Stimulated activated CD8-positive, alpha-beta memory T cell treated with anti-CD3 and anti-CD28 coated beads, Interleukin-4, amount 100 ng/mL, for 1 hour (primary cell): ENCODE measurements at places on chromosomes 3 and 15.

DNA sequence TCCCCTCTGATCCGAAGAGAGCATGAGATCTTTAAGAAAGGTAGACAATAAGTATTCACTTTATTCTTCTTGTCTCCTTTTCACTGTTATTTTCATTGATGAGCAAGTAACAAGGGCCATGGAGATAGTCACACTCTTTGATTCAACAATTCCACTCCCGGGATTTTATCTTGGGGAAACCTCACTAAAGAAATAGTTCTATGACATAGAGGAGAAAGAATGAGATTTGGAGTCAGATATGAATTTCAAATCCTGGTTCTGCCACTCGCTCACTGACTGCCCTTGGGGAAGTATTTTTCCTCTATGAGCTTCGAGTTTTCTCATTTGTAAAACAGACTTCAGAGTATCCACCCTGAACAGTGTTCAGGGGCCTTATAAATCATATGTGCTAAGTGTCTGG lies 514.6 kb downstream of the NLGN1 start:
- no peak for DNase-seq

- no peak for DNase-seq
These were observed 97.5 kb downstream of the CHL1 start for GRCh38 chr3:294096-294495.

DNA sequence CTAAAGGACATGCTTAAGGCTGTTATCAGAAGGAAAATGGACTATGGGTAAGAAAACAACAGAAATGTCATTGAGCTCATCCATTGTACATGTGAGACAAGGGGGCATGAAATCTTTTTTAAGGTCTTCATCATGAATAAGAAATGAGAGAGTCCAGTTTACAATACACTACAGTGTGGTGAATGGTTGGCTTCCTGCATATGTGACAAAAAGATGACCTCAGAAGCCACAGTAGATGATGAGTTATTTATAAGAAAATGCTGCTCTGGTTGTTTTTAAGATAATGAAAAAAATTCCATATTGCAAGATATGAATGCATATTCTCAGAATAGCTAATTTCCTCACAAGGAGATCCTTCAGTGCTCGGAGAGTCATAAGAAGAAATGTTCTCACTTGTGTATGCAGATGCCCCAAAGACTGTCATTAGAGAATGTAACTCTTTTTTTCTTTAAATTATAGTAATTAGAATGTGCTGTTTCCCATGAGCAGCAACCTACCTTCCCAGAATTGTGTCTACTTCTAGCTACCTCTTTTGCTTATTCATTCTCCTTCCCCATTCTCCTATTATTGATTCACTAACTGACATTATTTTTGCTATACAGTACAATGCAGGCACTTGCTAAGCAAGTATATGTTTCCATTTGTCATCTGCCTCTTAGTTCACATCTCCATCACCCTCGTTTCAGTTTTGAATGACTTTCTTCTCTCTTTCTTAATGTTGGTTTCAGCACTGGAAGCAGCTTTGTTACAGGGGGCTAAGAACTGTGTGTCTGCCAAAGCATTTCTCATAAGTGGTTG lies 152.0 kb upstream of the PEX5L start:
- DNase-seq, result no peak

- no peak for DNase-seq
These were observed 101.2 kb downstream of the CHST2 start for GRCh38 chr3:143220741-143221140.

- DNase-seq, result no peak
These were observed 187.3 kb downstream of the SUCNR1 start for GRCh38 chr3:152060701-152061100.
